ENCODE measurements at places on chromosomes 6 and 20. TPM values are rescaled to one million over a fixed set of nuclear protein-coding genes. Genes with fewer than 3 reads are reported as not detected.

The CDH22 gene
- not detected for total RNA-seq

GRCh38 chr6:150406948-150407347 lies 38.1 kb downstream of the IYD start:
- H3K4me1 ChIP-seq, result no peaks in the 10 kb centered on the region
- no peaks in the 10 kb centered on the region for H3K36me3 ChIP-seq
- H3K27me3 ChIP-seq, result peaks cover 6% of the 10 kb centered on the region

- H3K4me1 ChIP-seq, result peaks cover 24% of the 10 kb centered on the region
- H3K27me3 ChIP-seq, result peaks cover 29% of the 10 kb centered on the region
- no peak within 1 kb of the TSS for H3K27ac ChIP-seq
- no peaks in the 10 kb centered on the region for H3K36me3 ChIP-seq
These were observed at the start of gene SLC4A11 for GRCh38 chr20:3239026-3239866. Gene SLC4A11, minus strand, starts transcription at chr20:3239190. Its CDS starts 53 bp downstream, at chr20:3239137.

The PRICKLE4 gene
- not detected for total RNA-seq

DNA sequence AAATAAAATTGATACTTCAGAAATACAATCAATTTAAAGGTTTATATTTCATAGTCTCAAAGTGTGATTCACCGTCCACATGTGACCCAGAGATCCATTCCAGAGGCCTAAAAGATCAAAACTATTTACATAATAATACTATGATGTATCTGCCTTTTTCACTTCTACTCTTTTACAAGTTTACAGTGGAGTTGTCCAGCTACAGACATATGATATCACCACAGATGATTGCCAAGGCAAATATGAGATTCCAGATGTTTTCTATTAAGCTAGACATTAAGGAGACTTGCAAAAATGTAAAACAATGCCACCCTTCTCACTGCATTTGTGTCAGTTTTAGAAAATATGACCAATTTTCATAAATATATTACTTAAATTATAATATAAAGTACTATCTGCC lies 443.7 kb downstream of the GJA1 start:
- no peak for DNase-seq
- H3K36me3 ChIP-seq, result no peaks in the 10 kb centered on the region
- H3K4me3 ChIP-seq, result no peak overlapping the region
- H3K27me3 ChIP-seq, result no peaks in the 10 kb centered on the region
- H3K27ac ChIP-seq, result no peak overlapping the region

- no peak overlapping the region for H3K27ac ChIP-seq
- no peak overlapping the region for H3K4me3 ChIP-seq
- H3K27me3 ChIP-seq, result no peaks in the 10 kb centered on the region
- H3K4me1 ChIP-seq, result no peaks in the 10 kb centered on the region
- no peaks in the 10 kb centered on the region for H3K36me3 ChIP-seq
These were observed 226.5 kb downstream of the BTBD9 start for GRCh38 chr6:38413102-38413800.

- no peak for DNase-seq
- no peak overlapping the region for H3K27ac ChIP-seq
- H3K4me3 ChIP-seq, result no peak overlapping the region
- no peaks in the 10 kb centered on the region for H3K36me3 ChIP-seq
- H3K27me3 ChIP-seq, result no peaks in the 10 kb centered on the region
- H3K4me1 ChIP-seq, result no peaks in the 10 kb centered on the region
These were observed 944.8 kb upstream of the CITED2 start for GRCh38 chr6:140319209-140319608.

DNA sequence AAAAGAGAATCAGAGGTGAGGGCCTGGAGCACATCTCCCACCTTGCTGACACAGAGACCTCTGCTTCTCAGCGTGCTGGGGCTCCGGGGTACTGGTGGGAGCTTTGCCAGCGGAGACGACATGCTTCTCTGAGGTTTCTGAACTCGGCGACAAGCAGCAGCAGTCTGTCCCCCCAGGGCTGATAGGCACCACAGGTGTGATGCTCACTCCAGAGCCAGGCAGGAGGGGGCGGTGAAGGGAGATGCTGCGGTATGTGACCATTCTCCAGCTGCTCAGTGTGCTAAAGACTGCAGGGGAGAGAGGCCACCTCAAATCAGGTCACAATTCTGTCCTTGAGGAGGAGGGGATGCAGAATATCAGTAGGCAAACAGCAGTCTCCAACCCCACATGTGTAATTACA lies 219.9 kb downstream of the ALDH8A1 start:
- H3K36me3 ChIP-seq, result no peaks in the 10 kb centered on the region
- H3K4me1 ChIP-seq, result no peaks in the 10 kb centered on the region
- peaks cover 2% of the 10 kb centered on the region for H3K27me3 ChIP-seq
- no peak overlapping the region for H3K27ac ChIP-seq
- no peak for DNase-seq
- no peak overlapping the region for H3K4me3 ChIP-seq

DNA sequence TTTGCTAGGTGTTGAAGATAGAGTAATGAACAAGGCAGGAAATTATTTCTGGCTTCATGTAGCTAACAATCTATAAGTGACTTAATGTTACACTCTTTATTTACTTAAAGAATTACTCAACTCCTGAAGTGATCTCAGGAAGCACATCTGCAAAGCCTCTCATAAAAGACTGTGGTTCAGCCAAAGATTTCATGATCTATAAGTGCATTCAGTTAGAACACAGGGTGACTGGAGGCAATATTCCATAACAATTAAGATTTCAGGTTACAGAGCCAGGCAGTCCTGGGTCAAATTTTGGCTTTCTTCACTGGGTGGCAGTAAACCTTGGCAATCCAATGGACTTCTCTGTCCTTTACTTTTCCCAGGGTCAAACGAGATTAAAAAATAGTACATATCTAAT lies 204.0 kb downstream of the TPBG start:
- H3K4me1 ChIP-seq, result no peaks in the 10 kb centered on the region
- no peak overlapping the region for H3K4me3 ChIP-seq
- no peak overlapping the region for H3K27ac ChIP-seq
- no peaks in the 10 kb centered on the region for H3K27me3 ChIP-seq
- DNase-seq, result no peak
- no peaks in the 10 kb centered on the region for H3K36me3 ChIP-seq

The TXLNB gene
- total RNA-seq, result 0.50 TPM

GRCh38 chr6:151692216-151692615 lies 115.3 kb upstream of the ESR1 start:
- no peak for DNase-seq
- peaks cover 4% of the 10 kb centered on the region for H3K4me1 ChIP-seq
- no peaks in the 10 kb centered on the region for H3K36me3 ChIP-seq
- no peak overlapping the region for H3K4me3 ChIP-seq
- H3K27me3 ChIP-seq, result no peaks in the 10 kb centered on the region
- no peak overlapping the region for H3K27ac ChIP-seq

DNA sequence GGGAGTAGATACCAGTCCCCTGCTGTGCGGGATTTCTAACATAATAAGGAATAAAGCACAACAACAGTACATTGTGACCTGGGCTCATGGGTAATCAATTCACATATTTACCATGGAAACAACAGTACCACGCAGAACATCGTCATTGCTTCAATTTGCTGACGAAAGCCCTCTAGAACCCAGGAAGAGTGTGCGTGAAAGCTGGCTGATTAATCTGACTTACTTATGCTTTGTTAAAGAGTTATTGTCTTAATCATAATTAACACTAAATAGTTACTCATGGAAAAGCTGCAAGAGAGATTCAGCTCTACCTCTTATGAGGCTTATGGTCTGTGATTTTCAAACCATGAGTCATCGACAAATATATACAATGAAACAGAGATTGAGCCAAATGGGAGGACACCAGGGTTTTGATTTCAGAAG lies 644.3 kb upstream of the AGPAT4 start:
- no peak overlapping the region for H3K27ac ChIP-seq
- no peak overlapping the region for H3K4me3 ChIP-seq
- no peaks in the 10 kb centered on the region for H3K4me1 ChIP-seq

GRCh38 chr6:22784601-22785410 lies 215.4 kb downstream of the HDGFL1 start:
- no peaks in the 10 kb centered on the region for H3K36me3 ChIP-seq
- no peak for DNase-seq
- H3K4me1 ChIP-seq, result no peaks in the 10 kb centered on the region

The IDH3B gene
- 161 TPM for total RNA-seq

GRCh38 chr6:25829375-25829774 lies 2.5 kb downstream of the SLC17A1 start:
- no peak for DNase-seq
- no peak overlapping the region for H3K27ac ChIP-seq
- no peaks in the 10 kb centered on the region for H3K4me1 ChIP-seq
- H3K36me3 ChIP-seq, result no peaks in the 10 kb centered on the region

- DNase-seq, result no peak
- H3K27me3 ChIP-seq, result no peaks in the 10 kb centered on the region
- peaks cover 7% of the 10 kb centered on the region for H3K4me1 ChIP-seq
- H3K36me3 ChIP-seq, result no peaks in the 10 kb centered on the region
These were observed 9.5 kb downstream of the CNKSR3 start for GRCh38 chr6:154500769-154501577.

GRCh38 chr6:149846321-149846720 lies 17.8 kb downstream of the LRP11 start:
- no peak for DNase-seq
- no peak overlapping the region for H3K4me3 ChIP-seq

GRCh38 chr6:20946022-20946421 lies 411.8 kb downstream of the CDKAL1 start:
- no peaks in the 10 kb centered on the region for H3K4me1 ChIP-seq
- H3K27me3 ChIP-seq, result no peaks in the 10 kb centered on the region
- no peak for DNase-seq
- H3K36me3 ChIP-seq, result no peaks in the 10 kb centered on the region
- no peak overlapping the region for H3K4me3 ChIP-seq

- no peaks in the 10 kb centered on the region for H3K4me1 ChIP-seq
- no peaks in the 10 kb centered on the region for H3K27me3 ChIP-seq
- no peak for DNase-seq
- H3K4me3 ChIP-seq, result no peak overlapping the region
- no peak overlapping the region for H3K27ac ChIP-seq
These were observed 58.1 kb upstream of the SNAP91 start for GRCh38 chr6:83767033-83767432.

The ULBP1 gene
- 0.18 TPM for total RNA-seq

DNA sequence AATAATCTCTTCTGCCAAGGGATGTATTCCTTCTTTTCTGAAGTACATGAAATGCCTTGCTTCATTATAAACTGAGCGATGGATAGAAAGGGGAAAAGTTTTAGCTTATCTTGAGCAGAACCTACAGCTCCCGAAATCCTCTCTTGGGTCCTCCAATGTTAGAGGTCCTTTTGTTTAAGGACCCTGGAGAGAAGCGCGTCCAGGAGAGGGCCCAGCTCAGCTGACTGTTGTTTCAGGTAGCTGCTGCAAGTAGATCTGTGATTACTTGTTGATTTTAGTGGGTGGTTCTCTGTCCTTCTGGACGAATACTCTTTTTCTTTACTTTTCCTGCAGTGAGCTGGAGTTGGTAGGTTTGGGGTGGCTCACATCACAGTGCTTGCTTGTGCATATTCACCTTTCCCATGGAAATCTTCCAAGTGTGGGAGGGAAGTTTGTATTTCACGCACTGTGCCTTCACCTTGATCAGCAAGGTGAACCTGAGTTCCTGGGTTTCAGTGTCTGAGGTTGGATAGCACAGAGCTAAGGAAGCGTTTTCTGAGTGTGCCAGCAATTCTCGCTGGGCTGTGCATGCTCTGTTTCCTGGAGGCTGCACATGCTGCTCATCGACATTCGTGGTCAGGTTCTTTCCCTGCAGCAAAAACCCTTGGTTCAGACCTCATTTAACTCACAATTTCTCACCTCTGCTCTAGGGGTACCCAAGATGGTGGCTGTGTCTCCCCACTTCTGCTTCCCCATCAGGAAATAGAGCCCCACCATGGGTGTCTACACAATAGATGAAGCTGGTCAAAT lies 176.3 kb downstream of the JARID2 start:
- no peak overlapping the region for H3K4me3 ChIP-seq
- peak; percentile 62 for DNase-seq
- no peaks in the 10 kb centered on the region for H3K36me3 ChIP-seq
- H3K27ac ChIP-seq, result peak overlapping the region; percentile 4
- H3K27me3 ChIP-seq, result no peaks in the 10 kb centered on the region
- H3K4me1 ChIP-seq, result peaks cover 37% of the 10 kb centered on the region

DNA sequence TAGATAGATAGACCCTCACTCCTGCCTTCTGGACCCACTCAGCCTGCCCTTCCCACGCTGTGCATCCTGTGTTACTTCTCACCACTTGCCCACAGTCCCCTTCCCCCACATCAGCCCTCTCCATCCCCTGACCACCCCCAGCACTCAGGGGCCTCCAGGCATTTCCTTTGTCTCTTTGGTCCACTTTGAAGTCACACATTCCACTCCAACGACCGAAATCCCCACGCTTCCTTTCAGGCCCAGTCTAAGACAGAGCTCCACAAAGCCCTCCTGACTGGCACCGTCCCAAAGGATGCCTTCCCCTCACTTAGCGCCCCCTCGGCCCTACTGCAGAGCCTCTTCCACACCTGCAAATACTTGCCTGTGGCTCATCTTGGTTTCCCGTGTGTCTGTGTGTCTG lies 83.8 kb downstream of the FOXF2 start:
- no peaks in the 10 kb centered on the region for H3K27me3 ChIP-seq
- H3K36me3 ChIP-seq, result no peaks in the 10 kb centered on the region
- H3K4me3 ChIP-seq, result no peak overlapping the region
- H3K4me1 ChIP-seq, result no peaks in the 10 kb centered on the region
- no peak for DNase-seq

The SULF2 gene
- total RNA-seq, result 48.7 TPM

DNA sequence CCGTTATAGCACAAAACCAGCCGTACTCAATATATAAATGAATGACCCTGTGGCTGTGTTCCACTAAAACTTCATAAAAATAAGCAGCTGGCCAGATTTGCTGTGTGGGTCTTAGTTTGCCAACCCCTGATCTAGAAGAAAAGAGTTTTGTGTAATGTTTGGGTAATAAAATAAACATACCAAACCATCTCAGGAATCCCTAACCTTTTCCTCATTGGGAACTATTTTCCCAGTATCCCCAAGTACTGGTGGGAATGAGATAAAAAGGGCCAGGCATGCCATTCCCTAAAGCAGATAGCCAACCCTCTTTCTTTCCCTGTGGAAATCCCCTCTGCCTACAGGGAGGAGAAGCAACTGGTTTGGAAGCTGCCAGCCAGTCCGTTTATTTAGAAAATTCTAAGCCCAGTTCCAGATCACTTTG lies 169.1 kb upstream of the AKAP12 start:
- no peak for DNase-seq
- H3K27me3 ChIP-seq, result no peaks in the 10 kb centered on the region
- no peaks in the 10 kb centered on the region for H3K36me3 ChIP-seq
- H3K4me3 ChIP-seq, result no peak overlapping the region
- no peaks in the 10 kb centered on the region for H3K4me1 ChIP-seq

- H3K27me3 ChIP-seq, result no peaks in the 10 kb centered on the region
- no peak overlapping the region for H3K4me3 ChIP-seq
These were observed 103.0 kb upstream of the RREB1 start for GRCh38 chr6:7004581-7005297.

GRCh38 chr6:11215773-11216172 lies 16.7 kb downstream of the NEDD9 start:
- H3K4me1 ChIP-seq, result peaks cover 50% of the 10 kb centered on the region
- peaks cover 56% of the 10 kb centered on the region for H3K36me3 ChIP-seq
- DNase-seq, result no peak
- no peaks in the 10 kb centered on the region for H3K27me3 ChIP-seq
- H3K27ac ChIP-seq, result no peak overlapping the region
- no peak overlapping the region for H3K4me3 ChIP-seq
